ENCODE measurements at places on chromosomes 11 and 22.
A peak's percentile ranks its signal among the peaks of the same experiment; 100 is the strongest.

- no peak for DNase-seq
Measured at GRCh38 chr11:1875093-1875850, 16.4 kb downstream of the PRR33 start.

DNA sequence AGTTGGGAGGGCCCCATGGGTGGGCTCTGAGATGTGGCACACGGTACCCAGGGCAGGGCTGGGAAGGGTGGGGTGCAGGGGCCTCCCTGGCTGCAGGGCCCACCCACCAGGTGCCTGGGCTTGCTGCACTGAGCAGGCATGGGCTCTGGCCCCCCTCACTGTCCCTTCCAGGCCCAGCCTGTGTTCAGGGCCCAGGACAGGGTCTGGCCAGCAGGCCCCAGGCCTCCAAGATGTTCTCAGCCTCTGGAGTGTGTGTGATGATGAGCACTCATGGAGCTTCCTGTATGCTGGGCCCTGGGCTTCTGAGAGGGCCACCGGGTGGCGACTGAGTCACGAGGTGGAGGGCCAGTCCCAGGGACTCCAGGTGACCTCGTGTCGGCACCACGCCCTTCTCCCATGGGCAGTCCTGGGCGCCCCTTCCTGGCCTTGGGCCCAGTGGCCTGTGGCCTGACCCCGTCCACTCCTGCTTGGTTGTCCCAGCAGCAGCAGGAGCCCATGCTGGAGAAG lies 55.9 kb upstream of the CCDC188 start:
- DNase-seq: no peak

DNA sequence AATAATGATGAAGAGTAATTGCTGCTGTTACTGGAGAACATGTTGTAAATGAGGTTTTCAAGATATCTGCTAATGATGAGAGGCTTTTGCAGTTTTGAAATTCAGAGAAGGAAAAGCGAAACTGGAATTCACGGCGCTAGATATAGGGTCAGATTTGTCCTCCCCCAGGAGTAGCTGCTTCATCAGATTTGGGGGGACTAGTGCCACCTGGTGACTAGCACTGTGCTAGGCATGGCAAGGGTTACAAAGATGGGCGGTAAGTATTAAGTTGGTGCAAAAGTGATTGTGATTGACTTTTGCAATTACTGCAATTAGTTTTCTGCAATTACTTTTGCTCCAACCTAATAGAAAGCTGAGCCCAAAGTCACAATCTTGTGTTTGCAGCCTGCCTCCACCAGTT lies 879.9 kb upstream of the TENM4 start:
- DNase-seq: no peak

- no peak for DNase-seq
Measured at GRCh38 chr11:23932485-23932898, 564.4 kb upstream of the LUZP2 start.

DNA sequence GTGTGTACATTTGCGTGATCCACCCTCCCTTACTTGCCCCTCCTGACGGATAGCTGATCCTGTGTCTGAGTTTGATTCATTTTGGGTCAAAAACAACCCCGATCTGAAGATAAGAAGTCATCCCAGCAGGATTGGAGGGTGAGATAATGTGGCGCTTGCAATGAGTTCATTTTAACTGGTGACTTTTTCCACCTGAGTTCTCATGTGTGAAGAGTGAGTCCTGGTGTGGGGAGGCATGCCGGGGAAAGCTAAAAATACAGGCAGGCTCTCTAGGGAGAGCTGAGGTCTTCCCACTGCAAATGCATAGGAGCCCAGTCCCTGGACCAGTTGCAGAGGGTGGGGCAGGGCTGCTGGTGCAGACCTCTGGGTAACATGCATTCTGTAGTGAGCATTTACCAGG lies 35.7 kb upstream of the ELF5 start:
- DNase-seq: no peak

DNA sequence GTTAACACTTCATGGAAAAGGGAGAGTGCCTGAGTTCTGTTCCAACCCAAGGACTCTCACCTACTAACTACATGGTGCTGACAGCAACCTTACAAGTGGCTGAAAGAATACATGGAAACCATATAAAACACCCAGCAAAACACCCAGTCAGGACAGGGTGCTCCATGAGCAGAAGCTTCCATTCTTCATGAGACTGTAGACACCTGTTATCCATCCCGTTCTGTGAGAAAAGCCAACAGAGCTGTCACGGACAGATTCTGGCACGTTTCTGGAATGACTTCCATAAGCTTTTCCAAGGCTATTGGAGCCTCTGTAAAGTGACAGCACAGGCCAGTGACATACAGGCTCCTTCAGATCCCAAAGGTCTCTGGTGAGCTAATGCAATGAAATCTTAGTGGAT lies 23.2 kb downstream of the PRR14L start:
- DNase-seq: no peak

- no peak for DNase-seq
Measured at GRCh38 chr22:30036656-30037055, 43.6 kb upstream of the HORMAD2 start.

DNA sequence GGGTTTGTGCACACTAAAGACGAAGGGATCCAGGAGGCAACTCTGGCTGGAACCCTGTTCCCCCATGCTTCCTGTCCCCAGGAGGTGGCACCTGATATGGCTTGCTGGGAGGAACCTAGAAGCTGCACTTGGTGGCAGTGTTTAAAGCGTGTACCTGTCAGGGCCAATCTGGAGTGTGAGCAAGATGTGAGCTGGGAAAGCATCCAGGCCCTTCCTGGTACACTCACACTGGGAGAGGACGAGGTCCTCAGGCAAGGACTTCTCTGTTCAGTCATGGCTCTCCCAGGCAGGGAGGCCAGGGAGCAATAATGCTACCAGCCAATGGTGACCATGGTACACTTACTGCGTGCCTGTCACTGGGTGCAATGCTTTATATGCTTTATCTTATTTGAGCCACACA lies 130.7 kb upstream of the NECTIN1 start:
- no peak for DNase-seq

- no peak for DNase-seq
Measured at GRCh38 chr11:128725630-128726319, 31.9 kb downstream of the FLI1 start.

DNA sequence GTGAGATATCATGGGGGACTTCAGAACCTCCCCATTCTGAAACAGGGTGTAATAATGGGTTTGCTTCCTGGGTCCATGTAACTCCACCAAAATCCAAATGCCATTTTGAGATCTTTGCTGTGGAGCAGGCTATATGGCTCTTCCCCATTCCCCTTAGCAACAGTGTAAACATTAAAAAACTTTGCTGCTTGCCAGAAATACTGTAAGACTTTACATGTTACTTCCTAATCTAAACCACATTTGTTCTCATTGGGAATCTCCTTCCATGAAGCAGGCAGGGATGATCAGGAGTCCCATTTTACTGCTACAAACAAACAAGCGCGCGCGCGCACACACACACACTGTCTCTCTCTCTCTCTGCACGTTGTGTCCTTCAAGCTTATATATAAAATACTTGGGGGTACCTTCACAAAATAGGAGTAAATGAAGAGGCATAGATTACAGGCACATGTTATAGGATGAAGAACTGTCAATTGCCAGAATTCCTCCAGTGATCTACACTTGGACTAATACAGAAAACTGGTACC lies 86.5 kb downstream of the ANO3 start:
- DNase-seq: no peak

DNA sequence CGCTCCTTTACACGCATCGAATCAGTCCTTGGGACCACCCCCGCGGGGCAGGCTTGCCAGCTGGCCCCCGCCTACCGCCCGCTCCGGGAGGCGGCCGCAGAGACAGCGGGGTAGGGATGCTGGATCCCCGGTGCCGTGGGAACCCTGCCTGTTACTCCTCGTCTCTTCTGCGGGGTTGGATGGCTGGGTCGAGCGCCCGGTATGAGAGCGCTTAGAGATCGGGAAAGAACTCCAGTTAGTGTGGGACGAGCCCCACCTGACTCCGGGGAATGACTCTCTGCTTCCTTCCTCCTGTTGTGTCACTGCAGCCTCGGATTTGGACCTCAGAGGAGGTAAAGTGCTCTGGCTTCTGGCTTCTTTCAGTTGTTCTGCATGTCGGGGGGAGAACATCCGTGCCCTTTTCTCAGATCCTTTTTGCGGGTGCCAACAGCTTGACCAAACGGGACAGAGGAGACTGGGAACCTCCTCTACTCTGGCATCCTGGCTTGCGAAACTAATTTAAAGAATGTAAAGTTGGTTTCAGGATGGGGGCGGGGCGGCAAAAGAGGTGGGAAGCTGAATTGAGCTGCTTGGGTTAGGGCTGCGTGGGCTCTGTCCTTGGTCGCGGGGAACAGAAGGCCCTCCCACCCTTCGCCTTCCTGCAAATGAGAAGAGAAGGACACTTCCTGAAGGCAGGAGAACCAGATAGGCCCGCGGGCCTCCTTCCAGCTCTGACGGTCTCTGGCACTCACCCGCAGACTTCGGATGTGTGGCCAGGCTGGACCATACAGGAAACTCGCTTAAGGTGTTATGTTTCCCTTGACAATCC lies 938 bp downstream of the LAYN start:
- no peak for DNase-seq

DNA sequence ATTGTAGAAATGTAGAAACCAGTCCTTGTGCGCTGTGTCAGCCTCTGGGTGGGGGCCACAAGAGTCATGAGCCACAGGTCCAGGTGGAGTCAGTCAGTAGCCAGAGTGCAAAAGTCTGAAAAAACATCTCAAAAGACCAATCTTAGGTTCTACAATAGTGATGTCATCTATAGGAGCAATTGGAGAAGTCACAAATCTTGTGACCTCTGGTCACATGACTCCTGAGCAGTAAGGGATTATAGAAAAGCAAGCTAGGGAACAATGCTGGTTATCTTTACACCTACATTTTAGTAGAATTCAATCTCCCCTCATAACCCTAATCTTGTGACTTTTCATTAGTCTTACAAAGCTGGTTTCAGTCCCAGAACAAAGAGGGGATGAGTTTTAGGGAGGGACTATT lies 82.7 kb downstream of the CCDC83 start:
- no peak for DNase-seq

- no peak for DNase-seq
Measured at GRCh38 chr11:116062490-116063171, 558.4 kb upstream of the CADM1 start.

DNA sequence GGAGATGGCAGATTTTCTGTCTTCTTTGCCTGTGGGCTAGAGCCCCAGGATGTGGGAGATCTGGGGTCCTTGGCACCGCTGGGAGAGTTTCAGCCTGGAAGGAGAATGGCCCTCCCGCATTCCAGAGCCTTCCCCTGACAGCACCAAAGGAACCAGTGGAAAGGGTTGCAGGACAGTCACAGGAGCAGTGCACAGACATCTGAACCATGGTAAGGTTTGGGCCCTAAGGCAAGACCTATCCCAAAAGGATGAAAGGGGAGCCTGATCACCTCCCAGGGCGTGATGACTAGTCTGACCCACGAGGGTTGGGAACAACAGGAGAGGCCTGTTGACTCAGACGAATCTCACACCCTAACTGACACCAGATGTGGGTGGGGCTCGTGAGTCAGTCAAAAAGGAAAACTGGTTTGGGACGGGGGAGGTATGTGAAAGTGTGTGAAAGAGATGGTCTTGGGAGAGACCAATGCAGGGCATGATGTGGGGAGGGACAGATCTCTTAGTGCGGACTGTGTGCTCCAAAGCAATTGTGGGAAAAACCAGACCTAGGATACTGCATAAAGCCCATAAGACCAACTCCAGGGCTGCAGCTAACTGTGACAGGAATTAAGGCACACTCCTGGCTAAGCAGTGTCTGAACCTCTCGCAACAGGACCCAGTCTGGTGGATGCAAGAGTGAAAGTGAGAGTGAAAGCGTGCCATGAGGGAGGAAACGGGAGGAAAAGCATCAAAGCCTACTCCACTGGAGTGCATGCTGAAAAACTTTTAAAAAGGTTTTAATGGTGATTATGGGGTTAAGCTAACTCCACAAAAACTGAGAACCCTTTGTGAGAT lies 39.1 kb upstream of the GLYAT start:
- peak; percentile 25 for DNase-seq

- DNase-seq: no peak
Measured at GRCh38 chr22:49300951-49301397, 526.7 kb downstream of the BRD1 start.

- DNase-seq: no peak
Measured at GRCh38 chr11:108926841-108927577, 262.1 kb downstream of the DDX10 start.

- no peak for DNase-seq
Measured at GRCh38 chr11:65498042-65498726, 661 bp upstream of the MALAT1 start.

- no peak for DNase-seq
Measured at GRCh38 chr11:8806974-8807373, 104.0 kb upstream of the AKIP1 start.
